Colonic mucosa (tissue), 4 donors: ENCODE measurements at places on chromosomes 4 and X. TPM values are rescaled to one million over a fixed set of nuclear protein-coding genes. Genes with fewer than 3 reads are reported as not detected.

Gene LRCH2
- 2.7 TPM for total RNA-seq

Gene MAGEB10
- not detected for total RNA-seq

Gene KIAA1210
- total RNA-seq = not detected

Gene PRDM5
- 9.3 TPM for total RNA-seq

Gene DDX53
- total RNA-seq = not detected

Gene HPGD
- total RNA-seq = 159 TPM

- no peak for DNase-seq
Observed at GRCh38 chr4:36010397-36010929, 233.9 kb downstream of the ARAP2 start.

DNA sequence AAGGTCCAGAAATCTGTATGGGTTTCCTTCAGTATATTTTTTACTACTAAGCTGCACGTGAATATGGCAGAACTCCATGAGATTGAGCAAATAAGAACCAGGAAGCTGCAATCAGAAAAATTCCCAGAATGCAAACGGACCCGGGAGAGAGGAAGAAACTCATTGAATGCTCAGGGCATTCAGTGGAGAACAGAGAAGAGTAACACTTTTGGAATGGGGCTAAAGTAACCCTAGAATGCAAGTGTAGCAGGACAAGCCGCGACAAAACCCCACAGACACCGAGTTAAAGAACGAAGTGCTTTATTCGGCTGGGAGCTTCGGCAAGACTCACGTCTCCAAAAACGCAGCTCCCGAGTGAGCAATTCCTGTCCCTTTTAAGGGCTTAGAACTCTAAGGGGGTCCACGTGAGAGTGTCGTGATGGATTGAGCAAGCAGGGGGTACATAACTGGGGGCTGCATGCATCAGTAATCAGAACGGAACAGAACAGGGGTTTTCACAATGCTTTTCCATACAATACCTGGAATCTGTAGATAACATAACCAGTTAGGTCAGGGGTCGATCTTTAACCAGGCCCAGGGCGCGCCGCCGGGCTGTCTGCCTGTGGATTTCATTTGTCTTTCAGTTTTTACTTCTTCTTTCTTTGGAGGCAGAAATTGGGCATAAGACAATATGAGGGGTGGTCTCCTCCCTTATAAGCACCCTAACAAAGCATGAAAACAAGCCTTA is 56.4 kb downstream of the RAB28 start:
- no peak for DNase-seq

DNA sequence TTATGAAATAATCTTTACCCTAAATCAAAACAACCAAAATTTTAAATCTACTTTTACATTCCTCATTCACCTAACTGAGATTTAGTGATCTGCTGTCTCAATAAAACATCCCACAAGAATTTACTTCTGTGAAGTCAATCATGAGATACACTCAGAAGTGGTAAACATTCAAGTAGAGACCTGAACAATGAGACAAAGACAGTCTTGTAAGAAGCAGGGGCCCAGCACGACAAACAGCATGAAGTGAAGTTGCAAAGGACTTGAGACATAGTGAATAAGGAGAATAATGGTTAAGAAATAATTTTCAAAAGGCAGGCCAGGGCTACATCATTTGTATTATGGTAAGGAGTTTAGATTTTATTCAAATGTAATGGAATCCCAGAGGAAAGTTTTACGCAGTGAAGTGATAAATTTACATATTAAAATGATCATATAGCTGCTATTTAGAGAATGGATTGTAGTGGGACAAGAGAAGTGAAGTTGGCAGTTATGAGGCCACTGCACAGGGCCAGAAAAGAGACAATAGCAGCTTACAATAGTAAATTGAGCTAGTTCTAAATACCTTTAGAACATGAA is 101.9 kb downstream of the MAB21L2 start:
- no peak for DNase-seq

DNA sequence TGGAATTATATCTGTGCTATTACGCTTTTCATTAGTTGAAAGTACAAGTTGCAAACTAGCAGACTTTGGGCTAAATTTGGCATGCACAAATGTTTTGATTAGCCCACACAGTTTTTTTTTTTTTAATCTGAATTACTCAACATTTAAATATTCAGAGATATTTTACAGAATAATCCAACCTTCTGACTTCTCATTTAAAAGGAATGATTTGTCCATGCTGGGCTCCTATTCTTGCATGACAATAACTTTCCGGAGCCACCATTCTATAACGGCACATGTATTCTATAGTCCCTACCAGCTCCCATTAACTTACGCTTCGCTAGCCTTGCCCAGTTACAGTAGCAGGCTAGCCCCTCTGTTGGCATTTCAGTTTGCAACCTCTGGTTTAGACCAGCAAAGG is 219.3 kb upstream of the FTHL17 start:
- DNase-seq = no peak

DNA sequence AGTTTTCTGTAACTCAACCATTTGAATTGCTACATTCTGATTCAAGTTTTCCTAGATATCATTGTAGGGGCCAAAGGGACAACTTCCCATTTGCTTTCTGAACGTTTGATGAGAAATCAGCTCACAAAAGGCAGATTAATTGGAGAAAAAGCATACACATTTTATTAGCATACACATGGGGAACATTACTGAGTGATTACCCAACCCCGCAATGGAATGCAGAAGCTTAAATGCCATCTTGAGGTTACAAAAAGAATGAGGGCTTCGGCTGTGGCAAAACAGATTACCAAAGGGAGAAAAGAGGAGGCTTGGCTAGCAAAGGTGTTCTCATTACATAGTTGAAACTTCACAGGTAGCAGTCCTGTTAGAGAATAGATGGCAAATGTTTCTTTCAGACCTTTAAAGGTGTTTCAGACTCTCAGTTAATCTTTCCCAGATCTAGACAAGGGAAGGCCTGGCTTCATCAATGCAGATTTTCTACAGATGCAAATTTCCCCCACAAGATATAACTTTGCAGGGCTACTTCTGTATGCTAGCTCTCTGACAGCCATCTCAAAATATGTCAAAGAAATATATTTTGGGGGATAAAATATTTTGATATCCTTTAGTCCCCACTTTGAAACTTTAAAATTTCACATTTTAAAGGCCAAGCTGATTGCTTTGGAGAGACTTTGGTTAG is 26.5 kb upstream of the HERC6 start:
- DNase-seq = no peak

DNA sequence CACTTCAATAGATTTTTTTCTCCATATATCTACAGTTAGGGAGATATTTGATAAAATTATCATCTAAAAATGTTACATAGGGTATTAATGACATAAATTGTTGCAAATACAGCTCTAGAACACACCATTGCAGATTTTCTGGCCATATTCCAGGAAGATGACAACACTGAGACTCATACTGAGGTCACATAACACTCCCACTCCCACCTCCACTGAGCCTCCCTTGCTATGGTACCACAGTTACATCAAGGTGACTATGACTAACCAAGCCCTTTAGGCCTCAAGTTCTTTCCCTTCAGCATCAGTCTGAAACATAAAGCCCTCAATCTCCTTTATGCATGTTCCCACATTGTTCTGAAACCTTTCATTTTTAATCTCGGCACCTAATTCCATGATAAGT is 932.0 kb upstream of the IGFBP7 start:
- no peak for DNase-seq

- DNase-seq = no peak
Observed at GRCh38 chrX:41029332-41029731, 55.9 kb upstream of the USP9X start.

- DNase-seq = no peak
Observed at GRCh38 chr4:187364401-187364800, 631.2 kb upstream of the ZFP42 start.

DNA sequence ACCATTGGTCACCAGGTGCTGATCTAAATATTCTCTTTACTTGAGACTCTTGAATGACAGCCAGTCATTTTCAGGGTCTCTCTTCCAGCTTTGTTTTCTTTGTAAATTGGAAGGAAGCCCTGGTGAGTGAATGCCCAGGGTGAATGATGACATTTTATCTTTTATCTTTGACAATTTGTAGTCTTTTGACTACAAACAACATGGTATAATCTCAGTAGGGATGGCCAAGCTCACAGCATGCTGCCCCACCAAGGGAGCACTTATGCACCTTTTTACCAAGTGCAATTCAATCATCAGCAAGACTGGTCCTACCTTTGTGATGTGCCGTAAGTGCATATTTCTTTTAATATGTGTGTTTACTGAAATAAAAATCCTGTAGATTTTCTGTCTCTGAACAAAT is 5.7 kb downstream of the AFM start:
- DNase-seq = no peak

- no peak for DNase-seq
Observed at GRCh38 chr4:181682367-181683047, 560.7 kb upstream of the TENM3 start.

GRCh38 chr4:106993827-106994226 is 42.3 kb downstream of the DKK2 start:
- DNase-seq = no peak
